ENCODE measurements at places on chromosomes 16 and 17.

- no peak for DNase-seq
These were observed 843 bp downstream of the ZNF174 start for GRCh38 chr16:3401719-3402397.

DNA sequence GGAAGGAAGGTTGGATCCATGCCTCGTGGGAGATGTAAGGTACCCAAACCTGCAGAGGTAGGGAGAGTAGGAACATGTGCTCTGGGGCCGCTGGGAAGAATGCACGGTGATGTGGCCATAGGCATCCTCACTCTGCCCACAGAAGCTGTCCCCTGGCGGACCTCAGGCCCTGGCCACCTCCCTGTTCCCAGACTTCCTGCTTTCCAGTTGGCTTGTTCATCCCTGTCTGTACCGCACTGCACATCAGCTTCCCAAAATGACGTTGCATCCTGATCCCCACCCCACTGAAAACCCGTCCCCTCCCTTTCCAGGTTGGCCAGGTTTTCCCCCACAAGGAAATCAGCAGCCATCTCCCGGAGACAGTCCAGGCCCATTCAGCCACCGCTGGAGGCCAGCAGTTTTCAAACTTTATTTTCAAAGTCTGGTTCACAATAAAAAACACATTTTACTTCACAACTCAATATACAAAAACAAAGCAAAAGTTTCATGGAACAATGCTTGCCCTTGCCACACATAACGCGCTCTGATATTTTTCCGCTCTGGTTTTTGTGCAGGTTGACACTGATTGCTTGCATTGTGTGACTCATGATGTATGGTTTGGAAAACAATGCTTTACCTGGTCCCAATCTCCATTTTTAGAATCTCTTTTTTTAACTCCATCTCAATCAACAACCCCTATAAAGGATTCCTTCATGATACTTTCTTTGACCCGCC is 143.0 kb downstream of the GAS7 start:
- no peak for DNase-seq

- DNase-seq = no peak
These were observed 17.6 kb upstream of the TMEM11 start for GRCh38 chr17:21231533-21231932.

GRCh38 chr17:36923814-36924221 is 13.5 kb upstream of the LHX1 start:
- DNase-seq = no peak

DNA sequence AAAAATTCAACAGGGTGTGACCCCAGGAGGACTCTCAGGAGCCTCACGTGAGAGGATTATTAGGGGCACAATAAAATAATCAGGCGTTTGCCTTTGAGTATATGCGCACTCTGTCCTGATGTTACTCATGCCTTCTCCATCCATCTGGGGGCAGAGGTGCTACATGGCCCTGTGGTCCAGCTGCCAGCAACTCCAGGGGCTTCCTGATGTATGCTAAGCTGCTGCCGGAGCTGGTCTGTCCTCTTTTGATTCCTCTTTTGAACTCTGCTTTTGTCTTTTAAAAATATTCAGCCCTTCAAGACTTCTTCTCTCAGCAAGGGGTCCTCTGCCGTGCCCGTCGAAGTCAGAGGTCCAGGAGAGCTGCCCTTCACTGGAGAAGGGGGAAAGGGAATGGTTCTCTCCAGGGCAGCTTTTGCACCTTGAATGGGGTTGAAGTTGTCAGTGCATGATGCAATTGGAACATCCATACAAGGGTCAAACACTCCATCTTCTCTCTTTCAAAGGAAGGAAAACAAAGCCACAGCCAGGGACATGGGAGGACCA is 431.4 kb downstream of the SHISA9 start:
- no peak for DNase-seq

GRCh38 chr16:85350146-85350728 is 238.0 kb upstream of the CIBAR2 start:
- DNase-seq = no peak

DNA sequence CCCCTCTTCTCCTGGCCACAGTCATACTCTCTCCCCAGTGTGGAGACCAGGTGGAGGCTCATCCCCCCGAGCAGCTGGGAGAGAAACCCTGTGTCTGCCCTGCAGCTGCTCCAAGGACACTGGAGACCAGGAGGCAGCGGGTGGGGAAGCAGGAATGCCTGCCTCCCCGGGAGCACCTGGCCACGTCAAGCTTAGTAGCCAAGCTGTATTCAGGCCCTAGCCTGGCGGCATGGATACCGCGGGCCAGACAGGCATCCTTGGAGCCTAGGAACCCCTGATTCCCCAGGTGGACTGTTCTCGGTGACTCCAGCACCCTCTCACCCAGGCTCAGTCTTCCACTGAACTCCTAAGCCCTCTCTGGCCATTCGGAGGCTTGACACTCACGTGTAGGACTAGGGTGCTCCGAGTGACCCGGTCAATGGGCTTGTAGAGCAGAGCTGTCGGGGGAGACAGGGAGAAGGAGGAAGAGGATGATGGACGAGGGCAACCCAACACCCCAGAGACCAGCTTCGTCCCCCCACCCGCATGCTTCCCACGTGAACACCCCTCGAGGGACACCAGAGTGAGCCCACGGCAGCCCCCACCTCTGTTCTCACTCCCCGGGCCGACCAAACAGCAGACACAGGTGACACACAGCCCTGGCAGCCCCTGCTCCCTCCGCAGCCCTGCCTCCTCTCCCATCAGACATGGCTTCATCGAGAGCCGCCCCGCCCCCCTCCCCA is 76.5 kb downstream of the TIMM22 start:
- no peak for DNase-seq

DNA sequence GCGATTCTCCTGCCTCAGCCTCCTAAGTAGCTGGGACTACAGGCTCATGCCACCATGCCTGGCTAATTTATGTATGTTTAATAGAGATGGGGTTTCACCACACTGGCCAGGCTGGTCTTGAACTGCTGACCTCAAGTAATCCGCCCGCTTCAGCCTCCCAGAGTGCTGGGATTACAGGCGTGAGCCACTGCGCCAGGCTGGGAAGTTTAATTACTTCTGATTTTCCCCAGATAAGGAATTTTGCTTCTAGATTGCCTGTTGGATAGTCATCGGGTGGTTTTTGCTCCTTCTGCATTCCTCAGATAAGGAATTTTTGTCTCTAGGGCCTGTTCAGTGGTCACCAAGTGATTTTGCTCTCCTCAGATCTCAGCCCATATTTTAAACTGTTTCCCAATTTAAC is 112.5 kb downstream of the MAP2K4 start:
- DNase-seq = no peak

GRCh38 chr16:77711775-77712174 is 10.5 kb upstream of the NUDT7 start:
- DNase-seq = no peak

DNA sequence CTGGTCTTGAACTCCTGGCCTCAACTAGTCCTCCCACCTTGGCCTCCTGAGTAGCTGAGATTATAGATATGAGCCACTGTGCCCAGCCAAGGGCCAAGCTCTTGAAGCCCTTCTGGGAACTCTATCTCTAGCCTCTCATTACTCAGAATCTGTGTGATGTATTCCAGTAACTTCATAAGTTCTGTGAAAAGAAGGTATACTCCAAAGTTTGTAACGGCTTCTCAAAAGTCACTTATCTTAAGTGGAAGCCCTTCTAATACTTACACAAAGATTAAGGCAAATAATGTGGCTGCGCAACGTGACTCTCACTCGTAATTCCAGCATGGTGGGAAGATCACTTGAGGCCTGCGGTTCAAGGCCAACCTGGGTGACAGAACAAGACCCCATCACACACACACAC is 19.1 kb upstream of the ATP6V0C start:
- DNase-seq = no peak

DNA sequence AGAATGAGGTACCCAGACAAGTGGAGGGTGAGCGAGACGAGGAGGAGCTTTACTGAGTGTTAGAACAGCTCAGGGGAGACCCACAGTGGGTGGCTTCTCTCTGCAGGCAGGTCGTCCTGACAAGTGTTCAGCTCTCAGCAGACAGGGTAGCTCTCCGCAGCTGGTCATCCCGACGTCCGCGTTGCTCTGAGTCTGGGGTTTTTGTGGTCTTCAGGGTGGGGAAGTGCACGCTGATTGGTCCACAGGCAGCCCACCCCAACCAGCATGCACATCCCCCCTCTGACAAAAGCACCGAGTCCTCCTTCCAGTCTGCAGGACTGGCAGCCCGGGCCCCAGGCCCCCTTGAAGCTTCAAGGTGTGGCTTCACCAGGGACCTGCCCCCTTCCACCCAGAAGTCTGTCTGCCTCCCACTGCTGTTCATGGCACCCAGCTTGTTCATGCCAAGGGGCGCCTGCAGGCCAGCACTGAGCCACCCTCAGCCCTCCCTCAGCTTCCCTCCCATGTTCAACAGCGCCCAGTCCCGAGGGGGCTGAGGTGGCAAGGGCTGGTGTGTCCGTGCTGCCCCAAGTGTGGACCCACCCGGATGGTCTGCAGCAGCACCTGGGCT is 19.9 kb upstream of the WDR45B start:
- DNase-seq = no peak

DNA sequence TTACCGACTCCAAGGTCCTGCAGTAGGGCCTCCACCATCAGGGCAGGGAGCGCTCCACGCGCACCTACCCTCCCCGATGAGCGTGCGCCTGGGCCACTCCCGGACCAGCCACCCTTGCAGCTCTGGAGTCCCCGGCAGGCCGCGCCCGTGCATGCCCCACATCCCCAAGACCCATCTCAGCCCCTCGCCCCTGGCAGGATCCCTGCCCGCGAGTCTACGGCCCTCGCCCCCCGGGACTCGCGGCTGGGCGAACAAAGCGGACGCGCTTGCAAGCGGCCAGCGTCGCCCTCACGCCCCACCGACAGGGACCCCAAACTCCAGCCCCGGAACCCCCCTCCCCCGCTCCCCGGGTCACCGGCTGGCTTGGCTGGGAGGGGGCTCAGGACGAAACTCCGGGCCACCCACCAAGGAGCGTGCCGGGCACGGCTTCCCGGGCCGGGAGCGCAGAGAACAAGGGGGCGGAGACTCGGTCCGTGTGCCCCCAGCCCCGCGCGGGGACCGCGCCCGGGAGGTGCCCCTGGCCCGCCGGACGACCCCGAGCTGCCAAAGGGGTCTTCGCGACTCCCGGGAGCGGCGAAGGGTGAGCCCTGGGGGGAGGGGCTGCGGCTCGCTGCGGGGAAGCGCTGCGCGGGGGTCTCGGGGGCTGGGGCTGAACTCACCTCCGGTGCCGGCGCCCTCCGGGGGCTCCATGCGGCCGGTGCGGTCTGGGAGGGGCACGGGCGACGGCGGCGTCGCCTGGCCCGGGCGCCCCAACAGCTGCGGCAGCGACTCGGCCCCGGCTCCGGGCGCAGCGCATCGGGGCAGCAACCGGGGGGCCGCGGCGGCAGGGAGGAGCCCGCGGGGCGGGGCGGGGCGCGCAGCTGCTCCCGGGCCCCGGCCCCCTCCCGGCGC is at the start of gene DBNDD1:
Gene DBNDD1, minus strand, starts transcription at position 805 of the 891 bp plus-strand sequence. Its CDS starts 115 bp downstream, at position 690.
- no peak for DNase-seq

GRCh38 chr16:57837305-57838125 is 35.2 kb upstream of the KIFC3 start:
- DNase-seq = no peak

GRCh38 chr16:81810361-81810760 is 31.3 kb downstream of the PLCG2 start:
- no peak for DNase-seq

GRCh38 chr17:65483438-65483837 is 78.0 kb downstream of the AXIN2 start:
- DNase-seq = no peak

DNA sequence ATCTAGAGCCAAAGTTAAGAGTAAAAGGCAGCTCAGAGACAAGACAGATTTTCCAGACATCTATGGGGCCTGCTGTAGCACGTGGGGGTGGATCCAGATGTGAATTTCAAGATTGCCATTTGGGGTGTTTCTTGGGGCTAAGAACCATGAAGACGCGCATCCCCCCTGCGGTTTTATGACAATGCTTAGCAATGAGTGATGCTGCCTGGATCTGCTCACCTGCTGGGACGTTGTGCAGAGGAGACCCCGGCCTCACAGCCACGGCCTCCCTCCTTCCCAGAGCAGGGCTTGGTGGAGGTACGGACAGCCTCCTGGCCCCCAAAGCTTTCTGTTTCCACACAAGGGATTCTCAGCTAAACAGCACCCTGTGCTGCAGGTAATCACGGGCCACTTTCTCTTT is 151.5 kb upstream of the DYNLRB2 start:
- no peak for DNase-seq

DNA sequence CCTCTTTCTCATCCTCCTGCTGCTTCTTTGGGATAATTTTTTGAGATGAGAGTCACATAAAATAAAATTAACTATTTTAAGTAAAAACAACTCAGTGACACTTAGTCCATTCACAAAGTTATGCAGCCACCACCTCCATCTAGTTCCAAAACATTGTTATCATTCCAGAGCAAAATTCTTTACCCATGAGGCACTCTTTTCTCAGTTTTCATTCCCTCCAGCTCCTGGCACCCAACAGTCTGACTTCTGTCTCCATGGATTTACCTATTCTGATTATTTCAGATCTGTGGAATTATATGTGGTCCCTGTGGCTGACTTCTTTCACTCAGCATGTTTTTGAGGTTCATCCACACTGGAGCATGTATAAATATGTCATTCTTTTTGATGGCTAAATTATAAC is 239.9 kb upstream of the DYNLRB2 start:
- DNase-seq = no peak

GRCh38 chr16:29107299-29107698 is 122.4 kb downstream of the LAT start:
- DNase-seq = no peak

- no peak for DNase-seq
These were observed 41.3 kb downstream of the SLC47A1 start for GRCh38 chr17:19574956-19575355.

DNA sequence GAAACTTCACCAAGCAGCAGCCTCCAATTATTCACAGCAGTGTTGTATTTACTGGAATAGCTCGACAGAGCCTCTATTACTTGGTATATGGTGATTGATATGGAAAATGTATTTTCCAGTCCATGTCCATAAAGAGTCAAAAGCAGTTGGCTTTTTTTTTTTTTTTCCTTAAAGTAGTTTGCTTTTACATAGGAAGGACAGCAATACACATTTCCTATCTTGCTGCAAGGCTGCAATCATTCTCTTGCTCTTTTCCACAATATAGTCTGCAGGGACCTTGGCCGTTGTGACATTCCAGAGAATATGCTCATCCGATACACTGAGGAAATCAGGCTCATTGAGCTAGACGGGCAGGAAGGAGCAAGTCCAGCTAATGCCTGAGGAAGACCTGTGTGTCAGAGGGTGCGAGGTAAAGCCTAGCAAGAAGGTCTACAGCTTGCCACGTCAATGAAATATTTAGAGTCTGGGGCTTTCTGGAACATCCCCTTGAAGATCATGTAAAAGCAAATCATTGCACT is 131.1 kb downstream of the ENGASE start:
- DNase-seq = no peak

- no peak for DNase-seq
These were observed 61.5 kb upstream of the FBXO47 start for GRCh38 chr17:39028690-39029089.

- DNase-seq = no peak
These were observed 55.0 kb downstream of the TK2 start for GRCh38 chr16:66494916-66495315.

- no peak for DNase-seq
These were observed 15.4 kb downstream of the MFSD11 start for GRCh38 chr17:76753061-76753961.

GRCh38 chr17:39835038-39835786 is 28.9 kb downstream of the IKZF3 start:
- no peak for DNase-seq

- DNase-seq = no peak
These were observed 210.8 kb downstream of the GSG1L start for GRCh38 chr16:27852681-27853080.

- DNase-seq = no peak
These were observed 26.8 kb downstream of the C17orf75 start for GRCh38 chr17:32315171-32315570.

GRCh38 chr17:29505836-29506235 is 61.0 kb downstream of the ABHD15 start:
- DNase-seq = no peak
